Frontal cortex (tissue), 4 donors: ENCODE measurements at places on chromosomes 11 and 22.

DNA sequence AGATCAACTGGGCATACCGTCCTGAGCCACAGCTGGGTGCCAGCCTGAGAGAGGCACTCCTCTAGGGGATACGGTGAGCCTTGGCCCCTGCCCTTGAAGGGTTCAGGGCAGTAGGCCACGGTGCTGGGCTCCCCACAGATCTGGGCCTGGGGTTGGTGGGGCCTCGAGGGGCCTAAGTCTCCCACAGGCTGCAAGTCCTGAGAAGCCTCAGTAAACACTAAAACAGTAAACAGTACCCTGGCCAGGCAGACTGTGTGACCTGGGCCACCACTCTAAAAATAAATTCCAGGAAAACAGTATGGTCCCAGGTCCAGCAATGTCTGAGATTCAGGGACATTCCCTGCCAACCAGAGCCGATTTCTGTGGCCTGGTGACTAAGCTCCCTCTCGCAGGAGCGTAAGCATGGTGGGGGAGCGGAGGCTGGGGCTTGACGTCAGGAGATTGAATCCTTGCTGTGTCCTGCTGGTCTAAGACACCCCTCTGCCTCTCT, 2.3 kb upstream of the RHOD start:
- no peak for DNase-seq

DNA sequence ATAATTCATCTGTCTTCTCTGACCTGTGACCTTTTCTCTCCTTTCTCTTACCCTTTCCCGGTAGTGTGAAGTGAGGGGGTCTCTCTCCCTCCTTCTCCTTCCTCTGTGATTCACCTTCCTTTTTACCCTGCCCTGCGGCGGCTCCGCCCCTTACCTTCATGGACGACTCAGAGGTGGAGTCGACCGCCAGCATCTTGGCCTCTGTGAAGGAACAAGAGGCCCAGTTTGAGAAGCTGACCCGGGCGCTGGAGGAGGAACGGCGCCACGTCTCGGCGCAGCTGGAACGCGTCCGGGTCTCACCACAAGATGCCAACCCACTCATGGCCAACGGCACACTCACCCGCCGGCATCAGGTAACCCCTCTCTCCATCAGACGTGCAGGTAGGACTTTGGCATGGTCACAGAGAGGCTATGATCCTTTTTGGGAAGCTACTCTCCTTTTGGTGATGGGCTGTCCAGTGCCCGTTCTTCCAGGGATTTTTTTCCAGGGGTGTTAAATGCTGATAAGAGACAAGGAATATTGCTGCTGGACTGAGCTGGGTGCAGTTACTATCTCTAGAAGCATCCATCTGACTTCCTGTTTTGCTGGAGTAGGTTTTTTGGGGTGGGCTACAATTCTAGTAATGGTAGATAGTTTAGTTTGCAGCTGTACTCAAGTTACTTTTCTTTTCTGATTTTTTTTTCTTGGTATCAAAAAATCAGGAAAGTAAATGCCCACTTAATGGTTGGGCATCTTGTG, 29.9 kb downstream of the CTNND1 start:
- DNase-seq, result no peak

DNA sequence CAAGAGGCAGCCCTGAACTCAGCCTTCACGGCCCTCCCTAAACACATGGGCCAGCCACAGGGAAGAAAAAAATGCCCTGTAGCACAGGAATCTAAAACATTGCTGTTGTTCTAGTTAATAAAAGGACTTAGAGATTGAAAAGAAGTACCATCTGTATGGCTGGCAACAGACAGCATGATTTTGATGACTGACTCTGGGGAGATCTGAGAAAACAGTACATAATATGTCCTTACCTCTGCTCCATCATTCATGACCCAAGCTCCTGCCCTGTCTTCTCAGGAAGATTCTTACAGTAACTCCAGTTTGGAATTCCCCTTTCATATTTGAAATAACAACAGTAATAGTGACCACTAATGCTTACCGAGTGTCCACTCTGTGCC, 244.2 kb downstream of the ETS1 start:
- no peak for DNase-seq

DNA sequence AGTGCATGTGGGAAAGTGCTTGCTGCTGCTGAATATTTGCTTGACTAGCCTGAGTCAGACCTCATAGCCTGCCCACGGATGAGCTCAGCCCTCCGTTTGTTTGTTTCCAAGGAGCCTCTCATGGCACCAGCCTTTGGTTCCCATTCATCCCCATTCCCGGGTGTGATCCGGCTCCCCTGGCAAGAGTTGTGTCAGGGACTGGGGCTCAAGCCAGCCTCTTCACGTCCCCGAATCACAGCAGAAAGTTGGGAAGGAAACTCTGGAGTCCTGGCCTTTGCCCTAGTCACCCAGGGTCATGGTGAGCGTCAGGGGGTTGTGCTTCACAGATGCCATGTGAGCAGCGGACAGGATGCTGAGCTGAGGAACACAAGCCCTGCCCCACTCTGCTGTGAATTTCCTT, 13.8 kb downstream of the SEC14L3 start:
- no peak for DNase-seq

GRCh38 chr11:67118181-67118766, 789 bp upstream of the KDM2A start:
- DNase-seq, result no peak

- DNase-seq, result no peak
These were observed 11.4 kb downstream of the PACS1 start for GRCh38 chr11:66081505-66081904.
